Inflammatory macrophage (primary cell): ENCODE measurements at places on chromosomes 1 and 21.
A peak's percentile ranks its signal among the peaks of the same experiment; 100 is the strongest.

DNA sequence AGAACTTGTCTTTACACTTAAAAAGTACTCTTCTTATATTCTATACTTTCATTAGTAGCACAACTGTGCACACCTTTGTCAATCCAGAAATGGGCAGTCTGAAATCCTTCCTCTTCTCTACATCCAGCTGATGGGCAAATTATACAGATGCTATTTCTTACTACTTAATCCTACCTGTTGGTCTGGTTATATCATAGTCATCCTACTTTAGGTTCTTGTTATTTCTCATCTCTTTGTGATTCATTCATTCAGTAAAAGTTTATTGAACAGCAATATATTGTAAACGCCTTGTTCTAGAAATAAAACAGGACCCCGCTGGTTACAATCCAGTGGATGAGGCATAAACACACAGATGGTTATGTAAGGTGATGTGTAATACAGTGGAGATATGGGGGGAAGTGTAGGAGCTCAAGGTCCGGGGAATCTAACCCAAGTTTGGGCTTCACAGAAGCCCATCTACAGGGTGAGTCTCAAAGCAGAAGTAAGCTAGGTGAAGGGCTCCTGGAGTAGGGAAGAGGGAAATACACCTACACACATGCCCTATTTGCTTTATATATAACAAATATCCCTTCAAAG lies 11.8 kb upstream of the FUBP1 start:
- DNase-seq: no peak

GRCh38 chr1:28517649-28517999 lies 11.8 kb downstream of the RCC1 start:
- DNase-seq: no peak

DNA sequence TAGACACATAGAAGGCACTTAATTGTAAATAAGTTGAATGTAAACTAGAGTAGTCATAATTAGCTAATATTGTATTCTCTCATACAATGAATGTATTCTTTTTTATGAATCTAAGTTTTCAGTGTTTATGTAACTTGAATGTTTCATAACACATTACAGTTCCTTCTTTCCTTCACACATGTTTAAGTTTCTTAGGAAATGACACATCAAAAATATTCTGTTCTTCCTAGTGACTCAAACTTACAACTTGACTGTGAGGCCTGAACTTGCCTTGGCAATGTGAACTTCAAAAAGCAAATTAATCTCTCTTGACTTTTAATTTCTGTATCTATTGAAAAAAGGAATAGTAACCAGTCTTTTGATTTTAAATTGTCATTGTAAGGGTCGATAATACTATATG lies 700.1 kb downstream of the KCNT2 start:
- peak; percentile 34 for DNase-seq

DNA sequence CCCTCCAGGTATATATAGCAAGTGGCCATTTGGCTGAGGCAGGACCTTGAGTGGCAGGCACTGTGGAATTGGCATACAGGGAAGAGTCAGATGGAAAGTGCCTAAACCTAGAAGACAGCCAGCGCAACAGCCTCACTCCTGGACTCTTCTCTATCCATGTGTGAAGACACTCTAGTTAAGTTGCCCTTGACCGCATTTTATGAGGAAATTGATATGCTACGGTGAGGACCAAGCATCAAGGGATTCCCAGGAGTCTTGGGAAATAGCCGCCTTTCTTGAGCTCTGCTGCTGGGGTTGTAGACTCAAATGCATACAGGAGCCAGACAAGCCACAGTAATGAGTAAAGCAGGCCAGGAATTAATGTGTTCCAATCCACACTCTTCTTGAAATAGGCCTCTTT lies 145.9 kb upstream of the KAZN start:
- no peak for DNase-seq

DNA sequence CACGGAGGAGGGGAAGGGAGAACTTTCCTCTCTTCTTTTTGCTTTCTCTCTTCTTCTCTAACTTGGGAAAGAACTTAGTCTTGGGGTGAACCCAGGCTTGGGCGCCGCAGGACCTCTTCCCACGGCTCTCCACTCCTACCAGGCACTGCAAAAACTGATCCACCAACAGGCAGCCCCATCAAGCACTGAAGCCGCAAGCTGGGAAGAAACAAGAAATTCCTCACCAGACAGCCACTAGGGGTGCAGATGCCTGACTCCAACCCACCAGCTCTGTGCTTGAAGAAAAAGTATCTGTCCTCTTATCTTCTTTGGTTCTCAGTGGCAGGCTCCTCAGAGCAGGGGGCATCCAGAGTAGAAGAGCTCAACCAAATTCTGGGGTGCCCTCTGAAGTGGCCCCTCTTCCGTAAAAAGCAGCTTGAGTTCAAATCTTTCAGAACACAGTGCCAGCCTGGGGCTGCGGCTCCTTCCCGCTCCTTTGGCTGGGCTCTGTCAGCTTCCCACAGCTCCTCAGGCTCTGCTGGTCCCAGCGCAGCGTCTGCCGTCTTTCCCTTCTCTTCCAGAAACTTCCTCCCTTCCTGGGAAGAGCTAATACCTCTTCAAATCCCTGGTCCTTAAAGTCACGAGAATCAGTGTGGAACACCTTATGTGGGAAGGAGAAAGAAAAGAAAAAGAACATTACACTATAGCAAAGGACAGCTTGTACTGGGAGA lies 2.4 kb downstream of the SLC41A1 start:
- DNase-seq: no peak

DNA sequence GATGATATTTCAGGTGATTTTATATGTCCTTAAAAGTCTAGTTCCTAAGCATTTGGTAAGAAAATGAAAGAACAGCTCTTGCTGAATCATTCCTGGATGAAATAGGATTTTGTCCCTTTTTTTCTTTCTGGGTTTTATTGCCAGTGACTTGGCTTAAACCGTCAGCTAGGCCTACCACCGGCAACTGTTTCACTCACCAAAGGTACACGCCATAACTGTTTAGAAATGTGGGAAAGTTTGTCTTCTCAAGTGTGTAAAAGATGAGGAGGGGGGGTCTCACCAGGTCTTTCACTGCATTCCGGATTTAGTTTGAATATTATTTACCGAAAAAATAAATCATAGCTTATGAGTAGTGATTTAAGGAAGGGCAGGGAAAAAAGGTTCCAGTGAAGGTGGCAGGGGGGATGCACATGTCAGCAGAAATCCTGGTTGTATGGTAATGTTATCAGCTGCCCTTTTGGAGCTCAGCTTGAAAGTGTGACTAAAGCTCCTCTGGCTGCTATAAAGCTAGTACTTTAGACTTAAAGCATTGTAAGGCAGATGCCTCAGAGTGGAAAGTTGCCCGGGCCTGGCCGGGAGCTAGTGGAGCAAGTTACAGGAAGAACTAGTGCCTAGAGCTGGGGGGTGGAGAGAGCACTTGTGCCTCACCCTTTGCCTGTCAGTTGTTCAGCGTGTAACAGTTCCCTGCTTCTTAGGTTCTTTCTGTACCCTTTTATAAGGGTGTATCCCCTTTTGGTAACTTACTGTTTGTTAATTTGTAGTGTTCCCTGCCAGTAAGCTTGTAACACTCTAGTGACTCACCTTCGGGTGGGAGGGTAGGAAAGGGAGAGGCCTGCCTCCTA lies 3.1 kb downstream of the ATP1A1 start:
- peak; percentile 41 for DNase-seq

GRCh38 chr1:28295936-28296335 lies 32.9 kb upstream of the MED18 start:
- no peak for DNase-seq

- DNase-seq: no peak
Observed at GRCh38 chr1:68142036-68142435, 90.3 kb downstream of the WLS start.

- DNase-seq: no peak
Observed at GRCh38 chr1:180899262-180899661, 13.4 kb upstream of the KIAA1614 start.
